ENCODE measurements at places on chromosomes 2 and 18. TPM values are rescaled to one million over a fixed set of nuclear protein-coding genes. Genes with fewer than 3 reads are reported as not detected.

The PDE1A gene
- 0.89 TPM for total RNA-seq

The GAREM2 gene
- 1.5 TPM for total RNA-seq

The DCAF17 gene
- 23.1 TPM for total RNA-seq

The SCRN3 gene
- total RNA-seq: 34.7 TPM

The COLEC11 gene
- total RNA-seq: 2.4 TPM

The ATP6V1B1 gene
- total RNA-seq: 1.8 TPM

The UGT1A1 gene
- total RNA-seq: not detected

The REL gene
- 3.9 TPM for total RNA-seq

The FECH gene
- total RNA-seq: 25.8 TPM

The DOK6 gene
- total RNA-seq: 10.4 TPM

The SLC9A4 gene
- total RNA-seq: not detected

The NGEF gene
- 3.4 TPM for total RNA-seq

The SLC40A1 gene
- 20.2 TPM for total RNA-seq

The C18orf54 gene
- 8.6 TPM for total RNA-seq

The MRO gene
- total RNA-seq: 1.6 TPM

The CIDEA gene
- not detected for total RNA-seq

The PCARE gene
- total RNA-seq: not detected

The C1QL2 gene
- not detected for total RNA-seq

The PSMA8 gene
- not detected for total RNA-seq

The TEKT4 gene
- total RNA-seq: not detected

The REG3A gene
- not detected for total RNA-seq

The MOCOS gene
- total RNA-seq: 11.3 TPM

The ABCB11 gene
- total RNA-seq: not detected

The FAM237A gene
- not detected for total RNA-seq

The SLC39A10 gene
- 43.9 TPM for total RNA-seq

The VAMP5 gene
- total RNA-seq: 16.6 TPM

The RAPH1 gene
- total RNA-seq: 22.3 TPM

The REEP1 gene
- total RNA-seq: 0.18 TPM

The BOLL gene
- not detected for total RNA-seq

The LRRC30 gene
- total RNA-seq: not detected

The UGT1A3 gene
- not detected for total RNA-seq

The PASK gene
- 1.5 TPM for total RNA-seq

The TSPYL6 gene
- not detected for total RNA-seq

The NTSR2 gene
- not detected for total RNA-seq

The EFHD1 gene
- total RNA-seq: not detected

The MC4R gene
- total RNA-seq: not detected

The COL4A4 gene
- total RNA-seq: 0.28 TPM
